ENCODE measurements at places on chromosomes 5 and 9. TPM values are rescaled to one million over a fixed set of nuclear protein-coding genes. Genes with fewer than 3 reads are reported as not detected.
A peak's percentile ranks its signal among the peaks of the same experiment; 100 is the strongest.

DNA sequence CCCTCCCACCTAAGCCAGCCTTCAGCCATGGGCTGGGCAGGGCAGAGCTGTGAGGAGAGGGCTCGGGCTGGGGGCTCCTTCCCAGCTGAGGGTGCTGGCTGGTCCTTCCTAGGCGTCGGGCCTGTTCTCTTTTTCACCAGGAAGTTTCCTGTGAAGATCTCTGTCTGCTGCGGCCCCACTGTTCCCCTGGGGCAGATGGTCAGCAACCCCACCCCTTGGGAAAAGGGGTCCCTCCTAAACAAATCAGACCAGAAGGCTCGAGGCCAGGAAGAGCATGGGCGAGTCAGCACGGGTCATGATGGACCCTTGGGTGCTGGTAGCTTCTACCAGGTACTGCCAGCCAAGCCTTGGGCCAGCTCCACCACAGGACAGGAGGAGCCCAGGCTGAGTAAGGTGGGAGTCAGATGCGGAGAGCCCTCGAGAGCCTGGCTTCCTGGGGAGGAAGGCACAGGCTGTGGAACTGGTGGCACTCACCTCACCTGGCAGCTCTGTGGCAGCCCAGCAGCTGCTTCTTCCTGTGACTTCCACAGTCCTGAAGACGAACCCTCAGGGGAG lies 3.5 kb downstream of the CACNA1B start:
- H3K4me3 ChIP-seq = no peak overlapping the region
- no peaks in the 10 kb centered on the region for H3K36me3 ChIP-seq
- DNase-seq = no peak
- no peaks in the 10 kb centered on the region for H3K4me1 ChIP-seq
- no peak overlapping the region for H3K27ac ChIP-seq

GRCh38 chr5:94775088-94775487 lies 156.6 kb downstream of the SLF1 start:
- H3K4me3 ChIP-seq = no peak overlapping the region
- no peak overlapping the region for H3K27ac ChIP-seq
- H3K4me1 ChIP-seq = no peaks in the 10 kb centered on the region
- H3K36me3 ChIP-seq = no peaks in the 10 kb centered on the region

Gene PCDHGA4
- total RNA-seq = 11.1 TPM

GRCh38 chr5:137142764-137143605 lies 356.1 kb downstream of the SPOCK1 start:
- H3K4me1 ChIP-seq = peaks cover 92% of the 10 kb centered on the region
- H3K27ac ChIP-seq = peak overlapping the region; percentile 96
- no peaks in the 10 kb centered on the region for H3K27me3 ChIP-seq
- H3K4me3 ChIP-seq = peak overlapping the region; percentile 36
- no peaks in the 10 kb centered on the region for H3K36me3 ChIP-seq

Gene EHMT1
- total RNA-seq = 35.9 TPM

- DNase-seq = peak; percentile 76
- peaks cover 16% of the 10 kb centered on the region for H3K4me1 ChIP-seq
- peak overlapping the region; percentile 34 for H3K27ac ChIP-seq
- H3K4me3 ChIP-seq = no peak overlapping the region
- H3K36me3 ChIP-seq = peaks cover 25% of the 10 kb centered on the region
Observed at GRCh38 chr9:128470560-128470959, 14.8 kb downstream of the ODF2 start.

DNA sequence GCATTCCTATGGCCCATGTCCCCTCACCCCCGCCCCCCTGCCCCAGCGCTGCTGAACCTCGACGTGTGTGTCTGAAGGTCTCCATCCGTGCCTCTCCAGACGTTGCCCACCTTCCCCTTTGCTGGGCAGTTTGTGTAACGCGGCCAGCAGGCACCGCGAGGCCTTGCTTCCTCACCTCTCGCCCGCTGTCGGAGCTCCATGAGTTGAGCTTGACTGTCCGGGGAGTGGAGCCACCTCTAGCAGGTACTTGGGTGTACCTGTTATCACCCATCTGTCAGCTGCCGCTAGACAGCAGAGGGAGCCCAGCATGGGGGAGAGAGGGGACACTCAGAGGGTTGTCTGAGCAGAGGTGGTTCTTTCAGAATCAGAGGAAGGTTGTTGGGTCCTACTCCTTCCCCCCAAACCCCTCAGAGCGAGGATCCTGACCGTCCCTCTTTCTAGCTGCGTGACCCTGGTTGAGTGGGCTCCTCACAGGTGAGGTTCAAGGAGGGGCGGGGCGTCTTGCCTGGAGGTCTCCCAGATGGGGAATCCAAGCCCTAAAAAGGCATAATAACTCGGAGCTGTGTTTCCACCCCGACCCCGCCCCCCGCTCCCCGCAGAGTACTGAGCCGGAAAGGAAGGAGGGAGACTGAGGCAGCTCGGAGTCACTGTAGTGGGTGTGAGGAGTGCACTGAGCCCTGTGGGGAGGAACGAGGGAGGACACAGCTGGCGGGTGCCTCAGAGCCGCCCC lies 184.7 kb downstream of the C9orf50 start:
- H3K4me1 ChIP-seq = peaks cover 8% of the 10 kb centered on the region
- no peaks in the 10 kb centered on the region for H3K27me3 ChIP-seq
- no peak overlapping the region for H3K27ac ChIP-seq

DNA sequence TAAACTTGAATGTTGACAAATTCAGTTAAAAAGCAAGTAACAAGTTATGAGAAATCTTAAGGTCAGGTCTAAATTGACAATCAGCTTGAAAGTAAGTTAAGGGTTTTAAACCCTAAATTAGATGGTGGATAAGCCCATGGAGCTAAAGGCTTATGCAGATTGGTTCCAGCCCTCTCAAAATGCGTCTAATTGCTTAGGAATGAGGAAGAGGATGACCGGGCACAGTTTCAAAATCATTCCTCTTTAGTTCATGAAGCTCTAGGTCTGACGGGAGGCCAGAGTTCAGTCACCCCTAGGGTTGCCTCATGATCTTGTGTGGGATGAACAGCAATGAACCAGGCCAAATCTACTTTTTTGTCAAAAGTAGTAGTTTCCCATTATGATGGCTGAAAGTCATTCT lies 75.4 kb downstream of the SLC38A9 start:
- no peak overlapping the region for H3K4me3 ChIP-seq
- H3K27ac ChIP-seq = no peak overlapping the region
- H3K36me3 ChIP-seq = no peaks in the 10 kb centered on the region
- H3K27me3 ChIP-seq = no peaks in the 10 kb centered on the region
- H3K4me1 ChIP-seq = no peaks in the 10 kb centered on the region

Gene MSANTD3
- 41.3 TPM for total RNA-seq

Gene TRIM7
- not detected for total RNA-seq

Gene UGT3A2
- total RNA-seq = not detected

DNA sequence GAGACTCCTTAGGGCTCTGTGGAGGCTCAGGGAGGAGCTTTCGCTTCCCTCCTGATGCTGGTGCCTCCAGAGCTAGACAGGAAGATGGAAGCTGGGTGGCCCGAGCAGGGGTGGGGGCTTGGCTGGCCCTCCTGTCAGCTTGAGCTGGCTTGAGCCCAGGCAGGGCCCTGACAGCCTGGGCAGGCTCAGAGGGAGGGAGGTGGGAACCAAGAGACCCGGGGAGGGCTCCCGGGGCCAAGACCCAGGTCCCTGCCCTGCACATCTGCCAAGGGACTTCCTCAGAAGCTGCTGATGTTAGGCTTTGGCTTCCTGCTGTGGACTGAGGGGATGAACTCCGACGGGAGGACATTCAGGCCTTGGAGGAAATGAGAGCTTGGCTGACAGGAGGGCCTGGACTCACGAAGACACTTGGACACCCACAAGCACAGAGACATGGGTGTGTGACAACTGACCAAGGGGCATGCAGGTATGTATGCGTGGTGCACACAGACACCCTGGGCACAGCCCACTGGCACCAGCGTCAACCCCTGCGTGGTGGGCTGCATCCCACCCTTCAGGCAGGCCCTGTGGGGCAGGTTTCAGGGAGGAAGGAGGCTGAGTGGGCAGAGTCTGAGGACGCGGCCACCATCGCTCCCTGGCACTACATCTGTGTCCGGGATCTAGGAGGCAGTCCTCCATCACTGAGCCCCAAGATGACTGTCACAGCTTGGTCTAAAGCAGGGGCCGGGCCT lies 1.7 kb upstream of the LTC4S start:
- H3K36me3 ChIP-seq = no peaks in the 10 kb centered on the region
- DNase-seq = no peak
- H3K27me3 ChIP-seq = no peaks in the 10 kb centered on the region
- peaks cover 37% of the 10 kb centered on the region for H3K4me1 ChIP-seq
- H3K4me3 ChIP-seq = no peak overlapping the region
- H3K27ac ChIP-seq = no peak overlapping the region

Gene OBP2B
- total RNA-seq = not detected

Gene SLCO4C1
- not detected for total RNA-seq

Gene SPINK6
- not detected for total RNA-seq

Gene PCDHGB1
- total RNA-seq = 15.3 TPM

GRCh38 chr5:38596981-38597380 lies 40.5 kb upstream of the LIFR start:
- no peaks in the 10 kb centered on the region for H3K4me1 ChIP-seq
- H3K36me3 ChIP-seq = no peaks in the 10 kb centered on the region
- no peak overlapping the region for H3K27ac ChIP-seq
- no peak overlapping the region for H3K4me3 ChIP-seq
- no peaks in the 10 kb centered on the region for H3K27me3 ChIP-seq

DNA sequence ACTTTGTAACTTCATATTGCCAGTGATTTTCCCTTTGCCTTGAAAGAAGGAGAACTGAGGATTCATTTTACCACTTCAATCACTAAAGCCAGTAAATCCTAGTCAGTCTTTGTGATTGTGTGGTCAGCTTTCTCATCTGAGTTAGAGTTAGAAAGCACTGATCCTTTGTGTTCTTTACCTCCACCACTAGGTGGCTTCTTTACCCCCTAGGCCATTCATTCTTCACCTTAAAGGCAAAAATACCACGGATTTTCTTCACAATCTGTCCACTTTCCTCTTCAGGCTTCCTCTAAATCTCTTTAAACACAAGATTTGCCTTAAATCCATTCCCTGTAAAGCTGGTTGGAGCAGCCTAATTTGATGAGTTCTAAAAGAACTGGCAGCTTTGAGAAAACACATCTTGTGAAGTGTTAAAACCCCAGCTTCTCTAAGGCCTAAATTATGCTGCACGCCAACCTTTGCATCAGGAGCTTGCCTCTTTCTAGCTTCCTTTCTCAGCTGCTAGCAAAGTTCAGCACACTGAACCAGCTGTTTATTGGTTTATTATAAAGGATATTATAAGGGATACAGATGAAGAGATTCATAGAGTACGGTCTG lies 20.4 kb downstream of the BDP1 start:
- no peak overlapping the region for H3K4me3 ChIP-seq
- H3K36me3 ChIP-seq = peaks cover 19% of the 10 kb centered on the region
- H3K27me3 ChIP-seq = no peaks in the 10 kb centered on the region
- DNase-seq = peak; percentile 65
- H3K27ac ChIP-seq = no peak overlapping the region

DNA sequence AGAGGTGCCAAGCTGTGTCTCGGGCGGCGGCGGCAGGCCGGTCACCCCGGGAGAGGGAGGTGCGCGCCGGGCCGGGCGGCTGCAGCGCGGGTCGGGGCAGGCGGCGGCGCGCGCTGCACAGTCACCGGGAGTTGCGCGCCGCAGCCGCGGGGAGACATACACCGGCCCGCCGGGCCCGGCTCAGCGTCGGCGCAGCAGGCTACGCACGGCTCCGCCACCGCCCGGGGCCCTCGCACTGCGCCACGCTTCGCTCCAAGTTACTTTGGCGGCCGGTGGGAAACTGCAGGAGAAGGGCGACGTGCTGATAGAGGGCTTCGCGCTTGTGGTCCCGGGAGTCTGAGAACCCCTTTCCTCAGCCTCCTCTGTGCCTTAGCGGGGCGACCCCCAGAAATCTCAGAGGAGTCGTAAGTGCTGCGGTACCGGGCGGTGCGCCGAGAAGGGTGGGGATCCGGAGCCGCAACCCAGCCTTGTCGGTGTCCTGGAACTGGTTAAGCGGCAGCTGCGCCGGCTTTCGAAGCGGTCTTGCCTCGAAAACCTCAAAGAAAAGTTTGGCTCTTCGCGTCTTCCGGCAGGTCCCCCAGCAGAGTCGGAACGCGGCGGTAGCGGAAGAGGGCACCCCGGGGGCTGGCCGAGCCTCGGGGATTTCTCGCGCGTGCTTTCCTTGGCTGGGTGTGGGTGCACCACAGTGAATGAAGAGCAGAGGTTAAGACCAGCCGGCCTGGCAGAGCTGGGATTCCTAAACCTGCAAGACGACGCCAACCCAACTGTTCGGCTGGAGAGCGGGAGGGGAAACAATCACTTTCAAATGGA lies at the start of gene EFNA5:
TSS of gene EFNA5 (minus strand) at position 6 of the 810 bp plus-strand sequence.
- H3K4me3 ChIP-seq = peak within 1 kb of the TSS; percentile 58
- H3K36me3 ChIP-seq = no peaks in the 10 kb centered on the region
- peaks cover 17% of the 10 kb centered on the region for H3K4me1 ChIP-seq
- H3K27me3 ChIP-seq = no peaks in the 10 kb centered on the region
- no peak within 1 kb of the TSS for H3K27ac ChIP-seq

GRCh38 chr9:14749741-14750211 lies 27.2 kb upstream of the CER1 start:
- no peak overlapping the region for H3K27ac ChIP-seq
- no peaks in the 10 kb centered on the region for H3K27me3 ChIP-seq
- no peak for DNase-seq
- no peaks in the 10 kb centered on the region for H3K36me3 ChIP-seq
- no peaks in the 10 kb centered on the region for H3K4me1 ChIP-seq

Gene TMEM174
- not detected for total RNA-seq

- H3K4me1 ChIP-seq = no peaks in the 10 kb centered on the region
- no peak overlapping the region for H3K4me3 ChIP-seq
- no peak overlapping the region for H3K27ac ChIP-seq
- H3K27me3 ChIP-seq = no peaks in the 10 kb centered on the region
- no peaks in the 10 kb centered on the region for H3K36me3 ChIP-seq
Observed at GRCh38 chr9:131839281-131840084, 99.6 kb upstream of the RAPGEF1 start.

DNA sequence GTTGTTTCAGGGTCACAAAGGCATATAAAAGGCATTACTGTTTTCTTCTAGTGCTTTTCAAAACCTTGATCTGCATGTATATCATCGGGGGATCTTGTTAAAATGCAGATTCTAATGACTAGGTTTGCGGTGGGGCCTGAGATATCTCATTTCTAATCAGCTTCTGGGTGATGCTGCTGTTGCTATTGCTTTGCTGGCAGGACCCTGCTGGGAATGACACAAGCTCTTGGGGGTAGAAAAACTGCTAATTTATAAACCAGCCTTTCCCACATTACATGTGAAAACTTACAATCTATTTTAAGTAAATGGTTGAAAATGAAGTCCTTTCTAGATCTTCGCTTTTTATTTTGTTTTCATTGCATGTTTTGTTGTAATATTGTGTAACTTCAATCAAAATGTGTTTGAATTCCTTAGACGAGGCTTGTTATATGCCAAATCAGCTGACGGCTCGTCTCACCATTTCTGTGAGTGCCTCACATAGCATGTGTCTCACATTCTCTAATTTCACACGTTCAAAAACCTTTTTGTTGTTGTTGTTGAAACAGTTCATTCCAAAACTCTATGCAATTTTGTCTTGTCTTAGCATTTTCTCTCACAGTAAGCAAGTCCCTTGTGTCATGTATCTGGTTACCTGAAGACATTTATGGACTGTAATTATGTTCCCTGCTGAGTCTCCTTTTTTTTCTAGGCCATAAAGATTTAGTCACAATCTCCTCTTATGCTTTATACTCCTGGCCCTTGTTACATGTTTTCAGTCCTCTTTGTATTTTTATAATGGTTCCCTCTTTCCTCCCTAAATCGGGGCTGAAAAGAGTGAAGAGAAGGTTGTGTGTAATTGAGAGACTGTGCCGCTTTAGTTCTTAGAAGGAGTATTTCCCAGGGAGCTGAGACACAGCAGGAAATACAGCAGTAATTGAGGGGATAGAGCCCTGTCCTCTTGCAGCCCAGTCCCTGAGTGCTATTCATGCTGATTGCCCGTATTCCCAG lies 521.0 kb upstream of the SEMA6A start:
- no peaks in the 10 kb centered on the region for H3K4me1 ChIP-seq
- no peaks in the 10 kb centered on the region for H3K36me3 ChIP-seq
- no peak overlapping the region for H3K27ac ChIP-seq
- no peak overlapping the region for H3K4me3 ChIP-seq
- no peak for DNase-seq
- H3K27me3 ChIP-seq = no peaks in the 10 kb centered on the region

Measured in Karpas-422 (cell line).